Caco-2 (cell line): ENCODE measurements at places on chromosomes 12 and 14. TPM values are rescaled to one million over a fixed set of nuclear protein-coding genes. Genes with fewer than 3 reads are reported as not detected.

- DNase-seq: peak; percentile 21
Observed at GRCh38 chr12:111692575-111693210, 6.8 kb downstream of the ACAD10 start.

- DNase-seq: no peak
Observed at GRCh38 chr14:36588788-36589187, 6.4 kb upstream of the NKX2-8 start.

The KLHL33 gene
- total RNA-seq: not detected in 2 replicates

The MIP gene
- total RNA-seq: not detected in 2 replicates

DNA sequence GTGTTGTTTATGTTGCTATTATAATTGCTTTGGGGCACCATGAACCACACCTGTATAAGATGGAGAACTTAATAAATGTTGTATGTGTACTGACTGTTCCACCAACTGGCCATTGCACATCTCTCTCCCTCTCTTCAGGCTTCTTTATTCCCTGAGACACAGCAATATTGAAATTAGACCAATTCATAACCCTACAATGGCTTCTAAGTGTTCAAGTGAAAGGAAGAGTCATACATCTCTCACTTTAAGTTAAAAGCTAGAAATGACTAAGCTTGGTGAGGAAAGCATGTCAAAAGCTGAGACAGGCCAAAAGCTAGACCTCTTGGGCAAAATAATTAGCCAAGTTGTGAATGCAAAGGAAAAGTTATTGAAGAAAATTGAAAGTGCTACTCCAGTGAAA, 373.3 kb downstream of the RGS6 start:
- no peak for DNase-seq

The C12orf50 gene
- total RNA-seq: not detected in 2 replicates
